Mucosa of gallbladder (tissue), 1 donor: ENCODE measurements at places on chromosomes 7 and 10. TPM values are rescaled to one million over a fixed set of nuclear protein-coding genes. Genes with fewer than 3 reads are reported as not detected.

Gene OR2A12
- total RNA-seq: not detected

Gene ADAM12
- total RNA-seq: 2.1 TPM

Gene HOXA6
- total RNA-seq: 0.29 TPM

Gene MUC12
- total RNA-seq: 0.72 TPM

GRCh38 chr10:110431659-110432058 is 66.0 kb upstream of the DUSP5 start:
- DNase-seq: no peak

GRCh38 chr7:39969431-39969830 is 19.4 kb downstream of the CDK13 start:
- no peak for DNase-seq

- peak; percentile 57 for DNase-seq
Observed at GRCh38 chr7:35253710-35254495, at the start of gene TBX20. Gene TBX20 (minus strand): TSS chr7:35254100. CDS start chr7:35253620, 480 bp downstream.

DNA sequence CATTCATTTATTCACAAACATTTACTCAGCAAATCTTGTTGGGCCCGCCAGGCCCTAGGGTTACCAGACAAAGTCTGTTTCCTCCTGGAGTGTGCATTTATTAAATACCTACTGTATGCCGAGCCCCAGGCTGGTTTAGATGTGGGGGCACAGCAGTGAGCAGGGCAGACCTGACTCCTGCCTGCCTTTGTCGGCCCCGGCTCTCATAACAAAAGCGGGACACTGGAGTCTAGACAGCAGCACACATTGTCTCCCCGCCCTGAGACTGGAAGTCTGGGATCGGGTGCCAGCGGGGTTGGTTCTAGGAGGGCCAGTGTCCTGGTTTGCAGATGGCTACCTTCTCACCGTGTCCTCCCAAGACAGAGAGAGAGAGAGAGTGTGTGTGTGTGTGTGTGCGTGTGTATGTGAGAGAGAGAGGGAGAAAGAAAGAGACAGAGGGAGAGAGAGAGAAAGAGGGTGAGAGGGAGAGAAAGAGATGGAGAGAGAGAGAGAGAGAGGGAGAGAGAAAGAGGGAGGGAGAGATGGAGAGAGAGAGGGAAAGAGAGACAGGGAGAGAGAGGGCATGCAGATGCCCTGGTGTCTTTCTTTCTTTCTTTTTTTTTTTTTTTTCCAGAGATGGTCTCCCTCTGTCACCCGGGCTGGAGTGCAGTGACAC is 25.9 kb downstream of the ELFN1 start:
- no peak for DNase-seq

DNA sequence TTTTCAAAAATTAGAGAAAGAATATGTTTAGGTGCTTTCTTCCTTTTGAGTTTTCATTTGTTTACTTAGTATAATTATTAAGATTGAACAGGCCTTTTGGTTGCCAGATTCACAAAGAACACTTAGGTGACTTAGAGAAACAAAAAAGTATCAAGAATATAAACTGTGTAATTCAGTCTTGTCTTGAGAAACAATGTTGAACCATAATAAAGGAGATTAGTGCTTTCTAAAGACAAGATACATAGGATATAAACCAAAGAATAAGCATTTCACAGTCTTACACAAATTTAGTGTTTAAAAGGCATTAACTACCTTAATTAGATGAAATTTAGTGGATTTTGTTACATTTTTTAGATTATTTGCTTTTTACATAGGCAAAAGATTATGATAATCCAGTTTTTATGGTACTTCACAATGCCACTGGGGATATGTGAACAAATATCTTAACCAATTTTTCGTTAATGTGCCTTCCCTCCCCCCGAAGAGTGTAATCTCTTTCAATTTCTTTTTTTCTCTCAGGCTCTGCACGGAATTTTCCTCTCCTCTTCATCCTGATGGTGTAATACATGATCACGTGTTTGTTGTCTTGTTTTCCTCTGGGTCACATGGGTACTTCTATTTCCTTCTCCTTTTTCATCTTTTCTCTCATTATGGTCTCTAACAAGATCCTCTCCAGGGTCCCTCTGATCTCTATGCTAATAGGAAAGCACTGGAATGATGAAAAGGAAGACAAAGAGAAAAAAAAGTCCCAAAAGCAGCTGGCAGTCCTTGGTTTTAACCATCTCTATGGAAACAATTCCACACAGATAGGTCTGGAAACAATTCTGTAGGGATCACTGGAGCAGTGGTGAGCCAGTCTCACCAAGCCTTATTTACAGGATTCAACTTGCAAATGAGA is 3.7 kb upstream of the HNRNPH3 start:
- DNase-seq: no peak

GRCh38 chr10:86653379-86653778 is 968 bp upstream of the OPN4 start:
- no peak for DNase-seq

GRCh38 chr10:63562391-63562790 is 41.2 kb downstream of the REEP3 start:
- no peak for DNase-seq

DNA sequence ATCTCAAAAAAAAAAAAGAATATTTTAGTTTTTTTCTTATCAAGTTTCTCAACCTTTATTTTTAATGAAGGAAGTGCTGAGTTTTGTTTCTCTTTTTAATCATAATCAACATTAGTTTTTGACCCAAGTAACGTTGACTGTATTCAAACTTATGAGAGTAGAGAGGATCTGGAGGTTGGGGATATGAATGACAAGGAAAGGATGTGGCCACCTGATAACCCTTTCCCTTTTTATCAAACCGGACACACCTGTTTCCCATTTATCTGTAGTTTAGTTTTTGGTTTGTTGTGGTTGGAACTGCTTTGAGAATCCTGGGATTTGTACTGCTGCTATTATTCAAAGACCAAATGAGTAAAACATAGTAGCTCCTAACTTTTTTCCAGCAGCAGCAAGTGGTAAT is 38.6 kb downstream of the HACD1 start:
- DNase-seq: no peak

- DNase-seq: no peak
Observed at GRCh38 chr7:5869691-5870090, 10.9 kb upstream of the OCM start.

DNA sequence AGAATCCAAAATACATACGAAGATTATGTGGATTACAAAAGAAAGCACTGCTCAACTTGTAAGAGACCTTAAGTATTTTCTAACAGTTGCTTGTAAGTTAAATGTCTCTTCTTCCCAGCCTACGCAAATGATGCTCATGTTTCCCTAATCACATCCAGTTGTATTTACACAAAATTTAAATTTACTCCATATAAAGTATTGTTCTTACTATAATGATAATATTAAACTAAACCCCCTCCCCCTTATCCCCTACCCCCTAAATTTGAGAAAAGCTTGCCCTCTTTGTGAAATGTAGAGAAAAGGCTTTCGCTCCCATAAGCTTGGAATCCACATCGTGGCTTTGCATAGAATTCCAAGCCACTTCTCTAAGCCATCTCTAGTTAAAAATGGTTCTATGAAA is 29.4 kb downstream of the ANKMY2 start:
- no peak for DNase-seq
